ENCODE measurements at places on chromosomes 1 and 21.

DNA sequence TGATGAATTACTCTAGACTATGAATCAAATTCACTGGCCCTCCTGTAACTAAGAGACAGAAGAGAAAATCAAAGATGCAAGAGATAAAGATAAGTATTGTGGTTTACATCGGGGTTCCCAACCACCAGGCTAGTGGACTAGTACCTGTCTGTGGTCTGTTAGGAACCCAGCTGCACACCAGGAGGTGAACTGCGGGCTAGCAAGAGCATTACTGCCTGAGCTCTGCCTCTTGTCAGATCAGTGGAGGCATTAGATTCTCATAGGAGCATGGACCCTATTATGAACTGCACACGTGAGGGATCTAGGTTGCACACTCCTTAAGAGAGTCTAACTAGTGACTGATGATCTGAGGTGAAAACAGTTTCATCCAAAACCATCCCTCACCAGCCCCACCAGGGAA is 58.9 kb upstream of the DUSP10 start:
- DNase-seq, result no peak

- DNase-seq, result no peak
Observed at GRCh38 chr1:38327559-38327973, 281.0 kb upstream of the POU3F1 start.

GRCh38 chr1:73452522-73452921 is 745.5 kb downstream of the LRRIQ3 start:
- no peak for DNase-seq

GRCh38 chr1:11397151-11397901 is 81.6 kb upstream of the DISP3 start:
- DNase-seq, result no peak

DNA sequence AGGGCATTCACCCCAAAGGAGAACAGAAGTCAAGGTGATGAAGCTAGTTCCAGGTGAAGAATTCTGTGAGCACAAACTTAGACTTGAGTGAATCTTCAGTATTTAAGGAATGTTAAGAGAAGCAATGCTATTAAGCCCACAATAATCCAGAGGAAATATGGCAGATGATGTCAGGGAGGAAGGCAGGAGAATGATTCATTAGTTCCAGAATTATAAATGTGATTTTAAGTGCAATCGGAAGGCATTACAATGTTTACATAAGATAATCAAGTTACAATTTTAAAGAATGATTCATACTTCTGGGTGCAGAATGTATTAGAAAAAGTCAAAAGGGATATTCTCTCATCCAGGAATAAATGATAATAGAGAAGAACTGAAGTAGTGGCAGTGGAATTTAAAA is 545.2 kb upstream of the BRINP3 start:
- DNase-seq, result no peak

- DNase-seq, result no peak
Observed at GRCh38 chr21:29288239-29288638, 10.5 kb upstream of the BACH1 start.

- no peak for DNase-seq
Observed at GRCh38 chr1:169731446-169731845, 2.4 kb downstream of the SELE start.

DNA sequence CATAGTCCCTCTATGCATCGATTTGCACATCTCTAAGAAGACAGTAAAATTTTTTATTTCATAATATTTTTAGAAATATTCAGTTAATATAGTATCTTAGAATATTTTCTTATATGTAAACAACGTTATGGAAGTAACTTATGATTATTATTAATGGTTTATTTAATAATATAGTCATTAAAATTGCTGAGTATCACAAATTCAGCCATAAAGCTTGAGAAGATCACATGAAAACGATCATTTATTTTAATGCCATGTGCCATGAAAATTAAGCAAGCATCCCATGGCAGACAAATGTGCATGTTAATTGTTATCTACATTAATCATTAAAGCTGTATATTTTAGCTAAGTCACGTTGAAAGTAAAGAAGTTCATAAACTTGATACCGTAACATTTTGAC is 907.1 kb downstream of the KCNT2 start:
- no peak for DNase-seq

- DNase-seq, result no peak
Observed at GRCh38 chr1:31712630-31713029, 8.8 kb upstream of the COL16A1 start.
